Stimulated activated CD4-positive, alpha-beta T cell treated with anti-CD3 and anti-CD28 coated beads, Interleukin-1b, Interleukin-23, amount 100 ng/mL, for 1 hour (primary cell): ENCODE measurements at places on chromosomes 16 and 17.

DNA sequence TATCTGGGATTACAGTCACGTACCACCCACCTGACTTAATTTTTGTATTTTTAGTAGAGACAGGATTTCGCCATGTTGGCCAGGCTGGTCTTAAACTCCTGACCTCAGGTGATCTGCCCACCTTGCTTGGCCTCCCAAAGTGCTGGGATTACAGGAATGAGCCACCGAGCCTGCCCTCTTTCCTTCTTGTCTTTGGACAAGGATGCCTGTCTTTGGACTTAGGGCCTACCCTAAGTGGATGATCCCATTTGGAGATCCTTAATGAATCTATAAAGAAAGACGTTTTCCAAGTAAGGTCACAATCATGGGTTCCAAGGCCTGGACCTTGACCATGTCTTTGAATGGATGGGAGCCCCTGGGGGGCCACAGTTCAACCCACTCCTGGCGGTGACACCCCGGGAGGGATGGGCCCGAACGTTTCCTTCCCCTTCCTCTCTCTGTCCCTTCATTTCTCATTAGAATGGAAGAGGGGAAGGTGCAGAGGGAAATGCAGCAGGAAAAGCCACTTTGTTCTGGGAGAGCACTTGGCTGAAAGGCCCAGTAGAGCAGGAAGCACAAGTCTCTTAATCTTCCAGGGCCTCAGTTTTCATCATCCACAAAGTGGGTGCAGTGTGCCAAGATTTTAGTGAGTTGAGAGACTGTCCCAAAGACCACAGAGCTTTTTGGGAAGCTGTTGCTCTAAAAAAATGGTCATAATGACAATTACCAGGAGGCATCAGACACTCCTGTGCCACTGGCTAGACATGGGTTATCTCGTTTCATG, 353.3 kb downstream of the SEC14L1 start:
- no peak for DNase-seq

- no peak for DNase-seq
Measured at GRCh38 chr17:21300601-21301571, 16.4 kb downstream of the MAP2K3 start.

GRCh38 chr17:80800481-80801391, 190.9 kb upstream of the CHMP6 start:
- no peak for DNase-seq

DNA sequence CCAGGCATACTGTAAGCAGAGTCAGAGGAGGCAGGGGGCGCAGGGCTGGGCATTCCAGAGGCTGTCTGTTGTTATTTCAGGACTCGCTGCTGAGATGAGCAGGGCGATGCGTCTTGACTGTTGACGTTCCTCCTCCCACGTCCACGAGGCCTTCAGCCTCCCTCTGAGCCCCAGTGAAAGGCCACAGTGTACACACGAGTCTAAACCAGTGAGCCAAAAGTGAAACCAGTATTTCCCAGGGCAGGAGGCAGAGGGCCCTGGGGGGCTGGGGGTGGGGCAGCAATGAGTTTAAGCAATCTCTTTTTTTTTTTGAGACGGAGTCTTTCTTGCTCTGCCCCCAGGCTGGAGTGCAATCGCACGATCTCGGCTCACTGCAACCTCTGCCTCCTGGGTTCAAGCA, 21.5 kb downstream of the SMTNL2 start:
- no peak for DNase-seq

DNA sequence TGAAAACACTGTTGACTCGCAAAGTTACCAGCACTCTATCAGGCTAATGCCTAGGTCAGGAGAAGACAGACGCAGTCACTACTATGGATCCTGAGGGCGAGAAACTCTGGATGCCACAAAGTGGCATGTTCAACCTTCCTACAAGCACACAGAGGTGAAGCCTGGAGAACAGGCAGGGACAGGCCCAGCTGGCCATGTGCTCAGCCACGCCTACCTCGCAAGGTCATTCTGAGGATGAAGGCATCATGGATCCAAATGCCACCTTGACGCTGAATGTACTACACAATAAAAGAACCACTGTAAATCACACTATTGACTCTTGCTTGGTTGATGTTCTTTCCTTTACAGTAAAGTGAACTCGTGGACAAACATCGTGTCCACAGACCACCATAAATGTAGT, 85.8 kb downstream of the ANKRD11 start:
- DNase-seq, result no peak

- DNase-seq, result no peak
Measured at GRCh38 chr16:31920373-31920772, 46.8 kb downstream of the ZNF267 start.

DNA sequence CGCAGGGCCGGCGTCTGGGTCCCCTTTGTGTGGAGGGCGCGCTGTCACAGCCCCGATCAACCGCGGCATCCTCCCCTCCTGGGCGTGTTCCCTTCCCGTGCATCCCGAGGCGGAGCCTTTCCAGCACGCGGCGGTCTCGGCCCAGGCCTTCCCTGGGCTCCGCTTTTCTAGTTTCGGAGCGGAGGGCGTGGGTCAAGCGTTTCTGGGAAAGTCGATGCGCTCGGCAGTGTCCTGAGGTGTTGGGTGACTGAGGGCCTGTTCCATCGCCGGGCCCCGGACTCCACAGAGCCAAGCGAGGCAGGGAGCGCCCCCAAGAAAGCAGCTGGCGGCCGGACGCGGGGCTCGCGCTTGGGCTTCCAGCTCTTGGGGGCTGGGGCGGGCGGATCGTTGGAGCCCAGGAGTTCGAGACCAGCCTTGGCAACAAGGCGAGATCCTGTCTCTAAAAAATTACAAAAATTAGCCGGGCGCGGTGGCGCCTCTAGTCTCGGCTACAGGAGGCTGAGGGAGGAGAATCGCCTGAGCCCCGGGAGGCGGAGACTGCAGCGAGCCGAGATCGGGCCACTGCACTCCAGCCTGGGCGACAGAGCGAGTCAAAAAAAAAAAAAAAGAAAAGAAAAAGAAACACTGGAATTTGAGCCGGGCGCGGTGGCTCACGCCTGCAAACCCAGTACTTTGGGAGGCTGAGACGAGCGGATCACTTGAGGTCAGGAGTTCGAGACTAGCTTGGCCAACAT, 806 bp downstream of the IFT140 start:
- no peak for DNase-seq

- DNase-seq, result no peak
Measured at GRCh38 chr17:66025551-66025950, 166.4 kb downstream of the CEP112 start.

- no peak for DNase-seq
Measured at GRCh38 chr17:61422116-61422799, 22.6 kb downstream of the TBX2 start.

GRCh38 chr17:64420143-64420670, 28.7 kb upstream of the MILR1 start:
- DNase-seq, result no peak

DNA sequence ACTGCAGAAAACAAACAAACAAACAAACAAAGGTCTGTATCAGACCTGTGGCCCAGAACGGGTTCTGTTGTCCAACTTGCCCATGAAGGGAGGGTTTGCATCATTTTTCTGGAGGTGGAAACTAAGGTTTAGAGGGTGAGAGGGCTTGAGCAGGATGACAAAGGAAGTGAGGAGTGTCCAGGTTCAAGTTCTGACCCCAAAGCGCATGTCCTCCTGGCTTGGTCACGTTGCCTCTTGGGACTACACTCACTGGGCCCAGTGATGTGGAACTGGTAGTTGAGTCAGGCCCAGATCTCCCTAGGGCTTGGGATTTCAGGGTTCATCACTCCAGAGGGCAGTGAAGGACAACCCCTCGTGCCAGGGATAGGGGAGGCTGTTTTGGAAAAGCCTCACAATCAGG, 1.8 kb downstream of the SREBF1 start:
- DNase-seq, result no peak

- DNase-seq, result no peak
Measured at GRCh38 chr17:56966338-56966737, 5.5 kb upstream of the COIL start.

DNA sequence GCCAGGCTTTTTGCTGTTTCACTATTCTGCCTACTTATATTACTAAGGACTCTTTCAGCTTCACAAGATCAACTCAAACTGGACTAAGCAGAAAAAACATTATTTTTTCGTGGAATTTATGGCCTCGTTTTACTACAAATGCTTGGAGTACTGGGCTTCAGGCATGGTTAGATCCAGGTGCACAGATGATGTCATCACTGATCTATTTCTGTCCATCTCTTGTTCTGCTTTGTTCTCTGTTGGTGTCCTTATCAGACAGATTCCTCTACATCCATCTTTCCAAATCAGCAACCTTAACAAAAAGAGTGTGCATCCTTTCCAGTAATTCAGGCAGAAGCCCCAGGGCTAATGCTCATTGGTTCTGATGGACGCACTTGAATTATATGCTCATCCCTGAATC, 109.9 kb upstream of the DNAH9 start:
- DNase-seq, result no peak

- no peak for DNase-seq
Measured at GRCh38 chr16:88392111-88392510, 9.4 kb downstream of the ZNF469 start.

DNA sequence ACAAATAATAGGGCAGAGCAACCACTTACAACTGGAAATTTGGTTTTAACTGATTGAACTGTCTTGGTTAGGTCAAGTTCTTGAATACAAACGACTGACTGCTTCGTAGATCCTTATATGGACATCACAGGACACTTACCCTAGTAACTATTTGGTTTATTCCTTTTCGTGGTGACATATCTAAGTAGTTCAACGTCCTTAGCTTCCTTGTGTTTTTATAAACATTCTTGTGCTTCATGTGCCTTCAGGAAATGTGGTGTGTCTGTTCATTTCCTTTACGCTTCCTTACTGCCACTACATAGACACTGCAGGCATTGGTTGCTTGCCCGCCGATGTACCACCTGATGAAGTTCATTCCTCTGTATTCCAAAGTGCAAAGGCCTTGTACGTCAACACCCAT, 59.3 kb downstream of the USP10 start:
- no peak for DNase-seq

- no peak for DNase-seq
Measured at GRCh38 chr16:83724585-83724984, 83.2 kb upstream of the HSBP1 start.

- no peak for DNase-seq
Measured at GRCh38 chr17:67546578-67547527, 169.8 kb downstream of the PITPNC1 start.

- no peak for DNase-seq
Measured at GRCh38 chr17:69435971-69436696, 21.6 kb downstream of the MAP2K6 start.

GRCh38 chr17:27912964-27913363, 19.8 kb upstream of the LYRM9 start:
- DNase-seq, result no peak

DNA sequence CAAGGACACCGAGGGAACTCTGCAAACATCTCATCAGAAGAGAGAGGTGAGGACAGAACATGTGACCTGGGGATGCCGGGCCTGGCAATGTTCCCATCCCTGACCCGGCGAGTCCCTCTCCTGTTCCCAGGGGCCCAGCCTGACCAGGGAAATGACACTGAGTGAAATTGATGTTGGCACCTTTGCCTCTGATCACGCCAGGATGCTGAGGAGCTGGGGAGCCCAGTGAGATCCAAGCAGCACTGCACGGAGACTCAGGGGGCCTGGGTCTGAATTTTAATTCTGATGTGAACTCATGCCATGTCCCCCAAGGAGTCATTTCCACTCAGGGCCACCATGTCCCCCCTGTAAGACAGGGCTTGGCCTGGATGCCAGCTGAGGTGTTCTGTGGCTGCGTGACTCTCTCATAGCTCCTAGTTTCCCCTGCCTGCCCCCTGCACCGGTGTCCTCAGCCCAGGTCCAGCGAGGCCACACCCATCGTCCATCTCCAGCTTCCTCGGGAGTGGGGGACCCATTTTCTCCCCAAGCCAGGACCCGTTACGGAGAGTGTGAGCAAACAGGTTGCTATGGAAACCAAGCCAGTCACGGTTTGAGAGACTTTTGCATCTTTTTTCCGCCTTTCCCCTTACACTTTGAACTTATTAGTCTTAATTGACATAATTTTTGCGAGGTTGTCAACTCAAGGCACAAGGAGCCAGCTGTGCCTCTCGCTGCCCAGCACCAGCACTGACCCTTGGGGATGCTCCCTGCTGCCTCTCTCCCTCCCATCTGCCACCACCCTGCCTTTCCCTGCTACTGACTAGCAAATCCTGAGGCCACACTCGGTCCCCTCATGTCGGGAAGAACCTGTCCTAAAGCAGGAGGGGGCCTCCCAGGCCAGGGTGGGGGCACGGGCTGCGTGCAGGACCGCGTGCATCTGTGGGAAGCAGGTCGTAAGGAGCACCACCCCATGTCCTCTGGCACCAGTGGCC, 150.0 kb downstream of the SDK2 start:
- DNase-seq, result no peak

DNA sequence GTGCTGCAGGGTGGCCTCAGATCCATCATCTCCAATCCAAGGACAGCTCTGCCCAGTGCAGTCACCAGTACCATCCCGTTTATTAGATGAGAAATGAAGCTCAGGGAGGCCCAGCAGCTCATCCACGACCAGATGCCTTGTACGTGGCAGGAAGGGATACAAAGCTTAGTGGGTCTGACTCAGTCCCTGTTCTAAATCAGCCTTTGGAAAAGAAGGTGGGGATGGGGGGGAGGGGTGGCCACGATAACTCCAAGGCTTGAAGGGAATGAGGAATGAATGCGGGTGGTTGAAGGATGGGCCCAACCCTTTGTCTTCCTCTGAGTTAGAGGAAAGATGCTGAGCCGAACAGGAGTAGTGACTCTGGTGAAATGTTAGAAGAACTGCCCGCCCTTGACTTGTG, 25.8 kb downstream of the LLGL2 start:
- no peak for DNase-seq
